ENCODE measurements at places on chromosomes 3 and 15.

GRCh38 chr3:109081746-109082510 is 36.0 kb downstream of the MORC1 start:
- DNase-seq, result no peak

- DNase-seq, result no peak
Measured at GRCh38 chr15:70775160-70775559, 11.8 kb upstream of the UACA start.

DNA sequence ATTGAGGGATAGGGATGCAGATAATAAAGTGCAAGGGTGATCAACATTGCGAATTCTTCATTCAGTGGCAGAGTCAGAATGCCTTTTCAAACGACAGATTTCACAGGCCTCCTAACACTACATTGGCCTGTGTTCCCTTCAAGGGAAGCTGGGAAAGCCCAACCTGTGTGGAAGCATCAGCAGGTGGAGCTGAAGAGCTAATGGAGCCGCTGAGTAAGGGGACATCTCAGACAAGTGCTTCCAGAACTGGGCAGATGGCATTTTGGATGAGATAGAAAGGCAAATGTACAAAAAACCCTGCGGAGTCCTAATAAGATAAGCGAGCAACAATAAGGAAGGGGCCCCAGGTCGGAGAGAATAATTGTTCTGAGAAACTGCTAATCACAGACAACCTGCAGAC is 8.5 kb upstream of the SLC24A5 start:
- no peak for DNase-seq

- DNase-seq, result no peak
Measured at GRCh38 chr3:174891524-174892203, 32.5 kb downstream of the NAALADL2 start.

GRCh38 chr15:29054171-29055045 is 168.6 kb downstream of the APBA2 start:
- DNase-seq, result no peak

GRCh38 chr3:52272831-52273230 is 5.6 kb downstream of the WDR82 start:
- no peak for DNase-seq

GRCh38 chr3:31105438-31106077 is 211.1 kb upstream of the GADL1 start:
- DNase-seq, result no peak

DNA sequence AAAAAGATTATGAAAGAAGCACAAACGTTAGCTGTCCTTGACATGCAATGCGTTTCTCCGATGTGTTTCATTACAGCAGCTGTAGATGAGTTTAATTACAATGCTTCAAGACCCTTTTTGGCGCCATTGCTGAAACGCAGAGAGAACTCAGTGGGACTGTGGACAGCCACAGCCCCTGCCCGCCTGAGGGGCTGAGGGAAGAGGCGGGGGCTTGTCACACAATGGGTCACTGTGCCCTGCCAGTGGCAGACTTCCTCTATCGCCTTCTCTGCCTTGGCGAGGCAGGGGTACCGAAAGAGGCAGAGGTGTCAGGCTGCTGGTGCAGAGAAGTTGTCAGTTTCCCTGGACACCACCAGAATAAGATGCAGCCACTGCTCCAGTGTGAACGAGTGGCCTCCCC is 252.0 kb downstream of the NR2F2 start:
- no peak for DNase-seq

GRCh38 chr3:25782938-25783660 is at the start of gene NGLY1:
Gene NGLY1, minus strand, starts transcription at chr3:25783443. Its CDS starts 53 bp downstream, at chr3:25783390.
- peak; percentile 54 for DNase-seq

DNA sequence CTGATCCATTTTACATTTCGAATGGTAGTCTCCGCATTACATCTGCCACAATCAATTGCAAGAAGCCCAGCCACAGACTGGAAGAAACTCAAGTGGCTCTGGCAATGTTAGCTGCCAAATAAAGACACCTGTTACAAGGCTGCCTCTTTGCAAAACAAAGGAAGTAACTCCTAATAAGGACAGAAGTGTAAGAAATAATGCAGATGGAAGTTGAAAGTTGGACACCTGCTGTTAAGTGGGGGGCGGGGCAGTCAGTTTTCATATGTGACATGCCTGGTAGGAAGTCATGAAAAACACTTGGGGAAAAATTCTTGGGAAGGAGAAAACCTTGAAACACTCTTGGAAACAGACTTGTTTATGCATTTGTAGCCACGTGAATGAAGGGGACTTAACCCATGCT is 54.1 kb upstream of the ATP2C1 start:
- DNase-seq, result no peak

DNA sequence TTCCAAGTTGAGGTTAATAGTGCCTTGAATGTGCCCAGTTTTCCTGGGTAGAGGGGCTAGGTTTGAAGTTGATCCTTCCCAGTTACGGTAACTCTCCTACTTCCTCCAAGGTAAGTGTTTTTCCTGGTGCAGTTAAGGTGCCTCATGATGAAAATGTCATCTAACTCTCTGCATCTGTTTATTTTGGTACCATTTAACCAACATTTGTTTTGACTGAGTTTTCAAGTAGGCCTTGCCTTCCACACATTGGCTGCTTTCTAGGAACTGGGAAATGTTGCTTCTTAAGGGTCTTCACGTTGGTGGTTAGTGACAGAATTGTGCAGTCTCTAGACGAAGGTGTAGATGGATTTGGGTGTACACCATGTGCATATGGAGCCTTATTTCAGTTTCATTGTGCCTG is 31.3 kb downstream of the USP3 start:
- DNase-seq, result no peak

- no peak for DNase-seq
Measured at GRCh38 chr3:106720510-106720909, 656.7 kb upstream of the CCDC54 start.

DNA sequence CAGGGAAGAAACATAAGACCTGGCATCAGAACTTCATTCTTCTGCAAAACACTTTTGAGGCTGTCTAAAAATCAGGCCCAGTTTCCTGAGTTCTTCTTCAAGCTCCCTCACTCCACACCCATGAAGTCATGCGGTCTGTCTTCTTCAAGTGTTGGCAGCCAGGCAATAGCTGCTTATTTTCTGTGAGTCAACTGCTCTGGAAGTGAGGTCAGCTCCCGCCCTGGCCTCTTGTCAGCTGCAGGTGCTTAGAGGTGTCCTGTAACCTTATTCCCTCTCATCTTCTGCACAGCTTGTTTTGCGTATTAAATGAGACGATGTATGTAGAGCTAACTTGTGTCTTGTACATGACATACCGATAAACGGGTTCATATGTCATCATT is 226.1 kb downstream of the ADAMTS17 start:
- DNase-seq, result no peak

GRCh38 chr3:4642611-4643010 is 149.5 kb downstream of the ITPR1 start:
- no peak for DNase-seq

DNA sequence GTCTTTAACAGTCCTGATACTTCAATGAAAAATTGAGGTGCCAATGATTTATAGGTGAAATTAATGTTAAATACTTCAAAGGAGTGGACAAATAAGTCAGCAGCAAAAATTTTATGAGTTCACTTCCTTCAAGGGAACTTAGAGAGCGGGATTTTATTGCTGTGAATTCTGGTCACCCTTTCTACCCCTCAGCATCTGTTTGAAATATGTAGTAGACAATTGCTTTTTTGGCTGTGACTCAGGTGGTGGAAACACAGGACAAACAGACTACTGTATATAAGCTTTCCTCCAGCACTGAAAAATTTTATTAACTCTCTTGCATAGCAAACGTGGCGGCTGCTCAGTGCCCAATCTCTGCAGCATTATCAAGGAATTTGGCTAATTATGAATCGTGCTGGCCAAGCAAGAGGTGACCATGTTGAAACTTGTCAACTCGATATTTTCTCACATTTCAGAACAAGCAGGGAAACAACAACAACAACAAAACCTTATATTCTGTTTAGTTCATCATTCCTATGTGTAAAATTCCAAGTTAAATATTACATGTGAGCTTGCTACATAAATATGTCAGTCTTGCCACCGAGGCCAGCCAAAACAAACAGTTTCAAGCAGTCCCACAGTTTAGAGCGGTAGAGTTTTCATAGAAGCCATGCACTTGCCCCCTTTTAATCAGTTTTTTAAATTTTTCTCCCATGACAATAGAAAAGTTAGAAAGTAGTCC is 420.2 kb downstream of the FOXP1 start:
- DNase-seq, result no peak

- no peak for DNase-seq
Measured at GRCh38 chr3:188243124-188243795, 89.3 kb downstream of the LPP start.

- DNase-seq, result no peak
Measured at GRCh38 chr15:100394736-100395440, 53.1 kb upstream of the ADAMTS17 start.

GRCh38 chr3:8824238-8824637 is 54.8 kb upstream of the OXTR start:
- no peak for DNase-seq

GRCh38 chr3:23455775-23456174 is 252.6 kb downstream of the UBE2E2 start:
- no peak for DNase-seq

GRCh38 chr15:82820128-82820527 is 10.7 kb downstream of the WHAMM start:
- no peak for DNase-seq

DNA sequence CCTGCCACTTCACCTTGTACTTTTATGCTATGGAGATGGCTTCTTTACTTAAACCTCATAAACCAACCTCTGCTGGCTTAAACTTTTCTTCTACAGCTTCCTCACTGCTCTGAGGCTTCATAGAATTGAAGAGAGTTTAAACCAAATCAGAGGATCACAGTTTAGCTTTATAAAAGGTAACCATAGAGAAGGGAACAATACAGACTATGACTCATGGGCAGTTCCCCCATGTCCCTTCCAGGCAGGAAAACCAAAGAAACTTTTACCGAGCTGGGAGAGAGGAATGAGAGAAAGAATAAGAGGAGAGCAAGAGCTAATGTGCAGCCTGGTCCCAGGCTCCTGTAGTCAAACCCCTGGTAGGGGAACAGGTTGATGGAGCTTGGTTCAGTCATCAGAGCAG is 53.9 kb upstream of the NEDD4 start:
- DNase-seq, result no peak

GRCh38 chr3:46913644-46914043 is 36.1 kb downstream of the PTH1R start:
- DNase-seq, result no peak

GRCh38 chr3:127097481-127097880 is 95.5 kb upstream of the PRR23E start:
- DNase-seq, result no peak

GRCh38 chr15:71334873-71335272 is 219.6 kb downstream of the THSD4 start:
- DNase-seq, result no peak

DNA sequence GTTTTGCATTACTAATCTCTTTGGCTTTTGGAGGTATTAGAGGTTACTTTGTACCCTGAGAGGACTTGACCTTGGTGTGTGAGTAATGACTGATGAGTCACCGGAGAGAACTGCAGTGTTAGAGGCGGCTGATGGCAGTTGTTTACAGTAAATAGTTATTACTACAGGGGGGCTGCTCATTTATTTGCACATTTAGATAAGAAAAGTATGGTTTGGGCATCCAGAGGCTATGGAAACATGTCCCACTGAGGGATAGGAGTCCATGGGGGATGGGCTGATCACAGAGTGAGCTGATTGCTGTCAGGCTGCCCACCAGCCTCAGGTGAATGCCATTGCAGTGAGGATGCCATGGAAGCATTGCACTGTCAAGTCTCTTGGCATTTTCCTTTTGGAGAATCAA is 17.3 kb upstream of the STAC start:
- DNase-seq, result no peak

DNA sequence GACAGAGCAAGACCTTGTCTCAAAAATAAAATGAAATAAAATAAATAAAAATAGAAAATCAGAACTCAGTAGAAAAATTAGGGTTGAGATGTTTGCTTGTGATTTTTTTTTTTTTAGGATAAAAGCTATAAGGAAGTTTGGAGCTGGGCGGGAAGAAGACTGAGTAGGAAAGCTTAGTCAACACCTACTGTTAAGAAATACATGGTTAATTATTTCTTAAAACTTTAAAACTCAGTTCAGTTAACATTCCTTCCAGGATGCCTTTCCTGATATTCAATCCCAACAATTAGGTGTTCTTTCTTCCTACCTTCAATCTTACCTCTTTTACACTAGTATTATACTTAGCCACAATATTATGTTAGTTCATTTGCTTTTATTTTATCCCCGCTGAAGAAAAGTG is 246.2 kb downstream of the LSAMP start:
- no peak for DNase-seq

DNA sequence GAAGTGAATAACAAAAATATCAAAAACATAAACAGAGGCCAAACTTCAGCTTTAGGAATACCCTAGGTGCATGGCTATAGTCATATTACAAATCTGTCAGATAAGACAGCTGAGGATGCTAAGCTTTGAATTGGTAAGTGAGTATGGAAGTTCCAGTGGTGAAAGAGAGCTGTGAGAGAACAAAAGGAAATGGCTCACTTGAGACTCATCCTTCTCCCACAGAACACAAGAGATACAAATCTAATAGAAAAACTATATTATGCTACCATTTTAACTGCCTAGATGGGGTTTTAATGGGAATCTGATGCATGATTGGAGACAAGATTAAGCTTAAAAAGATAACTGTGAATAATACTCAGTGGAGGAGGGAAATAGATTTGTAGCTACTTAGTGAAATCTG is 21.5 kb upstream of the PEX5L start:
- no peak for DNase-seq

GRCh38 chr3:153043729-153044328 is 118.2 kb upstream of the RAP2B start:
- DNase-seq, result no peak

- no peak for DNase-seq
Measured at GRCh38 chr3:38600551-38600950, 48.9 kb downstream of the SCN5A start.

- no peak for DNase-seq
Measured at GRCh38 chr3:64141476-64141875, 83.8 kb downstream of the PRICKLE2 start.

GRCh38 chr3:146783446-146783845 is 178.3 kb upstream of the PLSCR5 start:
- no peak for DNase-seq

- DNase-seq, result no peak
Measured at GRCh38 chr3:32613183-32613582, 42.5 kb upstream of the DYNC1LI1 start.

DNA sequence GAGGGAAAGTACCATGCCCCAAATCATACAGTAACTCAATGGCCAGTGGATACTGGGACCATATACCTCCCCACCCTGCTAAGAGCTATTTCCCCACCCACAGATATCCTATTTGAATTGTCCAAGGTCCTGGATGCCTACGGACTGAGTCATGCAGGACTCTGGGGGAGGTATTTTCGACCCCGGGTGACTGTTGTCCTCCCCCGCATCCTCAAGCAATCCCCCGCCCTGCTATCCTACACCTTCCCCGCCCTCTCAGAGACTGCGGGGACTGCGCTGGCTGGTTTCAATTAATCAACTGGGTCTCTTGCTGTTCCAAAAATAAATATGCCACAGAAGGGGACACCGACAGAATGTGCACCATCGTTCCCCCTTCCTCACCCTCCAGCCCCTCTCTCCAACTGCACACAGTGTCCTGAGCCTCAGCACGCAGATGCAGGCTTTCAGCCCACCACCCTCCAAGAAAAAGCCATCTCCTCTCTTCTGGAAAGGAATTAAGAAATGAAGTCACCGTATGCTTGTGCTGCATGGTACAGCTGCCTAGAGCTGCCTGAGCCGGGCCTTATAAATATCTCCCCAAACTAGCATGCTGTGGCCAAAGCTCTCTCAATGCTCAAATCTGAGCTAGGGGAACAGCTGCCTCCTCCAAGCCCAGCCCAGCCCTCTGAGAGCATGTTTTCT is 8.1 kb downstream of the CAV3 start:
- no peak for DNase-seq

Data from KG1 (cell line).